ENCODE measurements at places on chromosomes 16 and 17.

DNA sequence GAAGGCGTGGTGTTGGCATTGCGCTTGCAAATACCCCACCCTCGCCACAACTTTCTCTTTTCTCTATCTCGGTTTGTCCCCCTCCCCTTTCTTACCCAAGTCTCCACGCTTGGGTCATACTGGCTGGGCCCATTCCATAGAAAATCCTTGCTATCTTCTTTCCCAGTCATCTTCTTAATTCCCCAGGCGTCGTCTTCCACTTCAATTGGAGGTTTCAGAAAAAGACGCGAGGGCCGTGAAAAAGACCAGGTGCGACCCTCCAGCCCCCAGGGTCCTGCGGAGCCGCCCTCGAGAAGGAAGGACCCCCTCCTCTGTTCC is 8.3 kb downstream of the IRX5 start:
- DNase-seq, result no peak

GRCh38 chr16:69049146-69049545 is 56.3 kb upstream of the HAS3 start:
- no peak for DNase-seq

- DNase-seq, result no peak
Observed at GRCh38 chr17:34219405-34219804, 35.7 kb upstream of the CCL2 start.

DNA sequence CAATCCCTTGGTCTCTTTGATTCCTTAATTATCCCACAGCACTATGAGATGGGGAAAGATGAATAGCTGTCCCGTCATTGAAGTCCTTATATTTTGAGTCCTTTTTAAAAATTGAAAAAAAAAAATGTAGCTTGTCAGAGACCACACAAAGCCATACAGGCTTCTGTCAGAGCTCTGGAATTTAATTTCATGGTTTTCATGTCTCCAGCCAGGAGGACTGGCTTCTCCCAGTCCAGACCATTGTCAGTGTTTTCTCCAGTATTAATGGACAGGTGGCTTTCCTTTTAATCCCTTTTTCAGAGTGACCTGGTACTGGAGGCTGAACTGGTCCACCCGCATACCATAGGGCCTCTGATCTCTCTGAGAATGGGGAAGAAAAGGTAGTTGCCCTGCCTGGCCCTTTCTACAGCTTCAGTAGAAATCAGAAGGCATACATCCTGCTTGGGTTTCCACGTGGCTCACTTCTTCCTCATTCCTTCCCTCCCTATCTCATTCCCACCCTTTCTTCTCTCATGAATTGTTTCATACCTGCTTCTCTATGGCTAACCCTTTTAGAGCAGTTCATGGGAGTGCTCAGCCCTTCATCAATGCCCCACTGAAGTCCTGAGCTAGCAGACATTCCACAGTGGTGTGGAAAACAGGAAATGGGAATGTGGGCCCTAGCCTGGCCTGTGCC is 29.1 kb downstream of the TRIM16 start:
- no peak for DNase-seq

DNA sequence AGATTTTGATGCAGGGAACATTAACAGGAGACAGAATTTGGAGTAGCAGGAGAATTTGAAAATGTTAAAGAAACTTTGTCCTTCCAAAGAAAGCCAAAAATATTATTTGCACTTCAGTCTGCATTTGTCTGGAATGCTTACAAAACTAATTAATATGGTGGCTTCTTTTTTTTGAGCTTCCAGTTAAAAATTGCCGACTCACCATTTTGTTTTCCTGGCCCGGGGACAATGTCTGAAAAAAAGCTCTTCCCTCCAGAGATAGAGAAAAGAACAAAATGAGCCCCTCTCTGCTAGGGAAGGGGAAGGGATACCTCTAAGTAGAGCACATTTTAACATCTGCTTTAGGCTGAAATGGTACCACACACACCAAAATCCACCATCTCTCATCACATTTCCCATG is 360.8 kb downstream of the SOX9 start:
- no peak for DNase-seq
